Epithelial cell of proximal tubule (primary cell): ENCODE measurements at places on chromosomes 1 and 21. TPM values are rescaled to one million over a fixed set of nuclear protein-coding genes. Genes with fewer than 3 reads are reported as not detected.

BCL2L15 gene
- 0.06 and 0.14 TPM in 2 replicates for total RNA-seq

KIF26B gene
- total RNA-seq = 2.8 and 2.9 TPM in 2 replicates

C4BPA gene
- not detected in 2 replicates for total RNA-seq

- DNase-seq = no peak
Observed at GRCh38 chr1:15954316-15954715, 21.6 kb downstream of the ZBTB17 start.

- no peak for DNase-seq
Observed at GRCh38 chr1:36367066-36367465, 18.7 kb downstream of the STK40 start.
